ENCODE measurements at places on chromosomes 13 and 19.

DNA sequence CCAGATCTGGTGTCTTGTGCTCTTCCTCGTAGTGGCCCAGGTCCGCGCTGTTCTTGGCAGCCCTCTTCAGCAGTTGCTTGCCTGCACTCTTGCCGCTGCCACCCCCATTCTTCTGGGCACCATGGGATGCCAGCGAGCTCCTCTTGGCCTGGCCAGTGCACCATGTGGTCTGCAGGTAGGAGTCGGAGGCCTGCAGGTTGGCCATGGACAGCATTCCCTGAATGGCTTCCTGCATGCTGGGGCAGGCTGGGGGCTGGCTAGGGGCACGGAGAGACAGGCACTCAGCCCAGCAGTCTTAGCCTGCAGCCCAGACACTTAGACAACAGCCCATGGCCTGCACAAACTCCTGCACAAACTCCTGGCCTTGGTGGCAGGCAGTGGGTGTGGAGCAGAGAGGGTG, 234.9 kb downstream of the TUBA3C start:
- no peaks in the 10 kb centered on the region for H3K36me3 ChIP-seq
- DNase-seq = no peak
- H3K4me3 ChIP-seq = no peak overlapping the region
- H3K27ac ChIP-seq = no peak overlapping the region
- H3K4me1 ChIP-seq = no peaks in the 10 kb centered on the region

DNA sequence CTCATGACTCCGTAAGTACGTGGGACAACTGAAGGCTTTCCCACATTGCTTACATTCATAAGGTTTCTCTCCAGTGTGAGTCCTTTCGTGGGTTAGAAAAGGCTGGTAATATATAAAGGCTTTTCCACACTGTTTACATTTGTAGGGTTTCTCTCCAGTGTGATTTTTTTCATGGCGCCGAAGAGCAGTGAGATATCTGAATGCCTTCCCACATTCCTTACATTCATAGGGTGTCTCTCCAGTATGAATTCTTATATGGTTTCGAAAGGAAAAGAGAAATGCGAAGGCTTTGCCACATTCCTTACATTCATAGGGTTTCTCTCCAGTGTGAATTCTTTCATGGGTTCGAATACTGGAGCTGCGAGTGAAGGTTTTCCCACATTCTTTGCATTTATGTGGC, 29.5 kb downstream of the ZNF490 start:
- no peak overlapping the region for H3K4me3 ChIP-seq
- no peak overlapping the region for H3K27ac ChIP-seq
- no peaks in the 10 kb centered on the region for H3K4me1 ChIP-seq
- DNase-seq = no peak

DNA sequence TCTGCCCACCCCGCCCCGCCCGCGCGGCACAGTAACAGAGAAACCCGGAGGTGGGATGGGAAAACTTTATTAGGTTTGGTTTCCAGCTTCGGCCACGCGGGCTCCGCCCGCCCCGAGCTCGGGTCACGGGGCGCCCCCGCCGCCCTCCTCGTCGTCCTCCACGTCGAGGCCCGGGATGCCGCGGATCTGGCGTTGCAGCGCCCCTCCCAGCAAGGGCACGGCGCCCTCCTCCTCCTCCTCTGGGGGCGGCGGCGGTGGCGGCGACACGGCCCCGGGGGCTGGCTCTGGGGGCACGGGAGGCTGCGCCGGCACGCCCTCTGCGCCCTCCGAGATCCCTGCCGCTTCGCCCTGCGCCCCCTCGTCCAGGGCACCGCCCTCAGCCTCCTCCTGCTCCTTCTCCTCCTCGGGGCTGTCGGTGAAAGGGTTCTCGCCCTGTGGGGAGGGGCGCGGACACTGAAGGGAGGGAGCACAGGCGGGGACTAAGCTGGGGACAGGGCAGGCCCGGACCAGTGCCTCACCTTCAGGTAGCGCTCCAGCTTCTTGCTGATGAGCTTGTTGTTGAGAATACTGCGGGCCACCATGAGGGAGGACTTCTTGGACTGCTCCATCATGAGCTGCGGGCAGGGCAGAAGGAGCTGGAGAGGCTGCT, 536 bp upstream of the AKAP8 start:
- H3K4me1 ChIP-seq = peaks cover 7% of the 10 kb centered on the region
- DNase-seq = no peak
- H3K36me3 ChIP-seq = peaks cover 10% of the 10 kb centered on the region

DNA sequence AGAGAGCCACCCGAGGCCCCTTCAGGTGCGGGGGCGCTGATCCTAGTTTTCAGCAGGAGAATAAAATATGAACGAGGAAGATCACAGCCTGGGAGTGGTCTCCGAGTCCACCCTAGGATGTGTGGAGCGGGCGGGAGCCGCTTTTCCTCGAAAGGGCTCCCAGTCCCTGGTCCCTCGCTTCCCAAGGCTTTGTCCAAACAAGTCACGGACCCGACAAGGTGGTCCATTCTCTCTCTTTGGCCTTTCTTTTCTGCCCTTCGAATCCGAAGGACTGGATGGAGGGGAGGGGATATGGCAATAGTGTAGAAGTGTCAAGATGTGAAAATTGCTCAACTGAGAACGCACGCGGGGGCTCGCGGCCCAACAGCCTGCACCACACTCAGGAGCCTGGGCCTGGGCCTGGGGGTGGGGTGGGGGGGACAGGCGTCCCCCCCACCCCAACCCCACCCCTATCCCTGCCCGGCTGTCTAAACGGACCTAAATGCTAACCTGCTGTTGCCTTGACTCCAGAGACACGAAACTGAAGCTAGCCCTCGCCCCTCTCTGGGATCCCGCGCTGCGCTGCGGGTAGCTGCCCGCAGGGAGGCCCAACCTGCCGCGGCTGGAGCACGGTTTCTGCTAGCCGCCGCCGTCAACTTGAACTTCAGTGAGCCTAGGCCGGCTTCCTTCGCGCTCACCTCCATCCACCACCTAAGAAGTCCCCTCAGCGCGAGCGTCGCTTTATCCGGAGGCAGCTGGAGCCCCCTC, 7.1 kb downstream of the ZIC2 start:
- no peak for DNase-seq
- H3K4me1 ChIP-seq = peaks cover 3% of the 10 kb centered on the region
- peaks cover 98% of the 10 kb centered on the region for H3K27me3 ChIP-seq

GRCh38 chr19:14167576-14168138, 31.3 kb upstream of the ASF1B start:
- DNase-seq = no peak
- no peaks in the 10 kb centered on the region for H3K4me1 ChIP-seq
- no peak overlapping the region for H3K4me3 ChIP-seq
- H3K27ac ChIP-seq = no peak overlapping the region
- no peaks in the 10 kb centered on the region for H3K27me3 ChIP-seq

GRCh38 chr13:113800576-113800926, 41.5 kb downstream of the TMEM255B start:
- H3K27ac ChIP-seq = no peak overlapping the region
- H3K4me1 ChIP-seq = no peaks in the 10 kb centered on the region
- no peaks in the 10 kb centered on the region for H3K36me3 ChIP-seq
- DNase-seq = no peak

GRCh38 chr13:24652359-24652758, 27.8 kb upstream of the ATP12A start:
- H3K36me3 ChIP-seq = no peaks in the 10 kb centered on the region
- H3K4me3 ChIP-seq = no peak overlapping the region
- peaks cover 7% of the 10 kb centered on the region for H3K4me1 ChIP-seq
- no peaks in the 10 kb centered on the region for H3K27me3 ChIP-seq

DNA sequence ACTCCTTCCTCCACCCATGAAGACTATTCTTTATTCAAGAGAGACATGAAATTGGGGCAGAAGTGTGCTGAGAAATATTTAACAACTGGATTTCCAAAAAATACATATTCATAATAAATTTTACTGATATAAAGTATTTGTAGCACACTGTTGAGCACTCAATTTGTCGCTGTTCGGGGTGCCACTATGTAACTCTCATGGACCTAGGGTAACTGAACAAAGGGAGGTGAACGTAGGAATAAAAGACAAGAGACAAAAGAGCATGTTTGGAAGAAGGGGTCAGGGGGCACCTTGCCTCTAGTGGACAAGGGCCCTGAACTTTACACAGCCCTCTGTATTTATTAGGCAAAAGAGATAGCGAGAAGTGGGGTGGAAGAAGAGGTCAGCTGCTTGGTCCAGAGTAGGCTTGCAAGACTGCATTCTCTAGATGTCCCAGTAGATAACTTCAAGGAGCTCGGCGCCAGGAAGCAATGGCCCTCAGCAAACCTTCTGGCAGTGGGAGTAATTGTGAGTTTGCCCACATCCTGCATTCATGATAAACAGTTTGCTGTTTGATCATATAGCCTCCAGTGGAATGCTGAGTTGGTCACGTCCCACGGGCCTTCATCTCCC, 4.5 kb upstream of the ZNF175 start:
- no peak overlapping the region for H3K4me3 ChIP-seq
- peaks cover 11% of the 10 kb centered on the region for H3K27me3 ChIP-seq
- H3K36me3 ChIP-seq = no peaks in the 10 kb centered on the region
- no peak for DNase-seq

DNA sequence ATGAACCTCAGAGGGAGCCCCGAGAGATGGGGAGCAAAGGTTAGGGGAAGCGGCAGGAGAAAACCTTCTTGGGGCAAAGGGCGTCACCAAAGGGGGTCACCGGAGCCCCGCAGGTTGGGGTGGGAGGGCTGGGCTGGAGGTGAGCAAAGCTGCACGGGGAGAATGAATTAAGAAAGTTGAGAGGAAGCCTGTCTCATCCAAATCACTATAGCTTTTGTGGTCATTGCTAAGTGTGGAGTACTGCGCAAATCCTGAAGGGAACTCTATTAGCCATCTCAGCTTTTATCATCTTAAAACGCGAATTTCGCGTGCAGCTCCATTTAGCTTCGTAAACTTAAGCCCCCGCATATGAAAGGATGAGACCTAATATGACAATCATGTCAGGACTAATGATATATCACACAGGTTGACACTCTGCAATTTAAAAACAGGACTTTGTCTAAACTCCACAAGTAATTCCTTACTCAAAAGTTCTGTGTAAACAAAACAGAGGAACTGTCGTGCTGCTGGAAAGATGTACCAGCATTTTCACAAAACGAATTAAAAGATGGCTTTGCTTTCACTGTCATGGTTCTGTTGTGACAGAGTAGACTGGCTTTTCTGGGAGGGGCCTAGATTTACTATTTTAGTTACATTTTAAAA, 631 bp downstream of the LACC1 start:
- no peak for DNase-seq
- H3K4me3 ChIP-seq = peak overlapping the region; percentile 97
- no peaks in the 10 kb centered on the region for H3K36me3 ChIP-seq
- peaks cover 11% of the 10 kb centered on the region for H3K4me1 ChIP-seq
- no peak overlapping the region for H3K27ac ChIP-seq

DNA sequence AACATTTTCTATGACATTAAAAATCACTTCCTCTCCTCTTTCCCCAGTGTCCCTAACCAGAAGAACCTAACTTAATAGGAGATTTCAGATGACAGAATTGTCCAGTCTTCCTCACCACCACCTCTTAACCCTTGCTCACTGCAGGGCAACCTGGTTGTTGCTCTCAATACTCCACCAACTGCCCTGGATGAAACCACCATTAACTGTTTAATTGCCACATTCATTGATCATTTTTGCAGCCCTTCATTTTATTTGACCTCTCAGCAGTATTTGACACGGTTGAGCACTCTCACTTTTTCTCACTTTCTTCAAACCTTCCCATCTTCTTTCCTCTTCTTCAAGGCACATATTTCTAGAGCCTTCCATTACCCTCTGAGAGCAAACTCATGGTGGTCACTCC, 84.0 kb downstream of the MBNL2 start:
- H3K4me1 ChIP-seq = peaks cover 35% of the 10 kb centered on the region
- H3K27ac ChIP-seq = peak overlapping the region; percentile 82
- H3K4me3 ChIP-seq = no peak overlapping the region
- no peak for DNase-seq
- H3K27me3 ChIP-seq = no peaks in the 10 kb centered on the region

DNA sequence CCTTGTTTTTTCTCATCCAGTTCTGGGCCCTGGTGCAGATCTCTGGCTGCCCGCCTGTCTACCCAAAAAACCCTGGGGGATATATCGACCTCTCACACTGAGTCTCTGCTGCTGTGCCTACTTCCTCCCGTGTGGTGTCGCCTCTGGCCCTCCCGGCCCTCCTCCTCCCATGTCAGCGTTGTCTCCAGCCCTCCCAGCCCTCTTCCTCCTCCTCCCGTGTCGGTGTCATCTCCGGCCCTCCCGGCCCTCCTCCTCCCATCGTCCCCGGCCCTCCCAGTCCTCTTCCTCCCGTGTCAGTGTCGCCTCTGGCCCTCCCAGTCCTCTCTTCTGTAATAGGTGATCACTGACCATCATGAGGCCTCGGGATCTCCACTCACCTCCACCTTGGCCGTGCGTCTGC, 81.8 kb downstream of the GPR12 start:
- H3K36me3 ChIP-seq = no peaks in the 10 kb centered on the region
- no peak for DNase-seq
- H3K27me3 ChIP-seq = no peaks in the 10 kb centered on the region
- no peaks in the 10 kb centered on the region for H3K4me1 ChIP-seq
- no peak overlapping the region for H3K4me3 ChIP-seq
- no peak overlapping the region for H3K27ac ChIP-seq

DNA sequence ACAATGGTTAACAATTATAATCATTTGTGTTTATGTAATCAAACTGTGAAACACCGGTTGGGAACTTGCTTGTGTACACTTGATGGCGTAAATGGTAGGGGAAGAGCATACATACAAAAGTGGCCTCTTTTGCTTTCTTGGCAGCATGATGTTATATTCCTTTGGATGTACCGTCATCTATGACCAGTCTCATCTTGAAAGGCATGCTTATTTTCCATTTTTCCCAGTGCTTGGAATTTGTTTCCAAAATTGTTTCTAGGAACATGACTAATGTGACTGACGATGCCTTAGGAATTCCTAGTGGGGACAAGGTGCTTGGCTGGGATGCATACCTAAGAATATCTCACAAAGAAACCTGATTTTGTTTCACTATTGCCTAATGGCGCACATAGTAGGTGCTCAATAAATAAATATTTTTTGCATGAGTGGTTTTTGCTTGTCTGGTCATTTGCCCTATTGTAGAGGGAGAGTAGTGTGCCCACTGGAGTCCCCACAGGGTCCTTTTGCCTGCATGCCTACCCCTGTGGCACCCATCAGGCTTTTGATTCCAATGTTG, 45.5 kb downstream of the SAE1 start:
- H3K36me3 ChIP-seq = peaks cover 77% of the 10 kb centered on the region
- H3K4me1 ChIP-seq = peaks cover 10% of the 10 kb centered on the region
- no peak overlapping the region for H3K4me3 ChIP-seq
- DNase-seq = no peak
- H3K27ac ChIP-seq = peak overlapping the region; percentile 35

DNA sequence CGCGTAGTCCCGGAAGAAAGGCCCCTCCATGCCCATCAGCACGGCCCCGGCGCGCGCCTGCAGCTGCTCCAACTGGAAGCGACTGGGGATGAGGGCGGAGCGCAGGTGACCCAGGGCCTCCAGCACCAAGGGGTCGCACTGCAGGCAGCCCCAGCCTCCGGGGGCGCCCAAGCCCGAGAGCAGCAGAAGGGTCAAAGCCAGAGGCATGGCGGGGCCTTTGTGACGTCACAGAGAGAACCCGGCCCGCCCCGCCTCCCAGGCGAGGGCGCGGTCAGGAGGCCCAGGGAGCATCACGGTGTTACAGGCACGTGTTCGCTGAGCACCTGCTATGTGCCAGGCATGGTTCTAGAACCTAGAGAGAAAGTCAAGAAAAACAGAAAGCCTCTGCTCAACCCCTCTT, at the start of gene IZUMO2:
Gene IZUMO2, minus strand, starts transcription at position 294 of the 400 bp plus-strand sequence. Its CDS starts 87 bp downstream, at position 207.
- no peaks in the 10 kb centered on the region for H3K27me3 ChIP-seq
- H3K36me3 ChIP-seq = no peaks in the 10 kb centered on the region
- H3K4me1 ChIP-seq = no peaks in the 10 kb centered on the region
- H3K4me3 ChIP-seq = no peak within 1 kb of the TSS
- no peak for DNase-seq

Measured in RWPE2 (cell line).